ENCODE measurements at places on chromosomes 11 and 22. TPM values are rescaled to one million over a fixed set of nuclear protein-coding genes. Genes with fewer than 3 reads are reported as not detected.
A peak's percentile ranks its signal among the peaks of the same experiment; 100 is the strongest.

GRCh38 chr11:96391698-96392307 lies 2.0 kb downstream of the JRKL start:
- peak; percentile 16 for DNase-seq
- H3K4me3 ChIP-seq: peak overlapping the region; percentile 30
- no peaks in the 10 kb centered on the region for H3K27me3 ChIP-seq
- H3K4me1 ChIP-seq: peaks cover 46% of the 10 kb centered on the region
- H3K36me3 ChIP-seq: no peaks in the 10 kb centered on the region
- no peak overlapping the region for H3K27ac ChIP-seq

DNA sequence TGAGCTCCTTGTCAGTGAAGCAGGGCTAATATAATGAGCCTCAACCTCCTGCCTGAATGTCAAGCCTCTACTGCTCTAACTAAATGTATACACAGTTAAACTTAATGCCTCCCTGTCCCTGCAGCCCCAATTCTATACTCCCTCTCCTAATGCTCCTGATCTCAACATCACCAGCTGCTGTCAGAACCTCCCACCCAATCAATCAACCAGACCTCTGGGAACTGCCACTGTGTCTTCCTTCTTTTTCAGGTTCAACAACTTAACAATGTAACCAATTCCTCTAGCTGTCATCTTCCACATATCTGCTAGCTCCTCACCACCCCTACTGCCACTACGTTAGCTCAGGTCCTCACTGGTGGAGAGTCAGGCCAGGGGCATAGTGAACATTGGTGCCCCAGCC lies 339.8 kb upstream of the NARS2 start:
- H3K4me3 ChIP-seq: no peak overlapping the region
- no peak overlapping the region for H3K27ac ChIP-seq
- H3K36me3 ChIP-seq: no peaks in the 10 kb centered on the region

Gene PIWIL4
- total RNA-seq: 2.8 TPM

DNA sequence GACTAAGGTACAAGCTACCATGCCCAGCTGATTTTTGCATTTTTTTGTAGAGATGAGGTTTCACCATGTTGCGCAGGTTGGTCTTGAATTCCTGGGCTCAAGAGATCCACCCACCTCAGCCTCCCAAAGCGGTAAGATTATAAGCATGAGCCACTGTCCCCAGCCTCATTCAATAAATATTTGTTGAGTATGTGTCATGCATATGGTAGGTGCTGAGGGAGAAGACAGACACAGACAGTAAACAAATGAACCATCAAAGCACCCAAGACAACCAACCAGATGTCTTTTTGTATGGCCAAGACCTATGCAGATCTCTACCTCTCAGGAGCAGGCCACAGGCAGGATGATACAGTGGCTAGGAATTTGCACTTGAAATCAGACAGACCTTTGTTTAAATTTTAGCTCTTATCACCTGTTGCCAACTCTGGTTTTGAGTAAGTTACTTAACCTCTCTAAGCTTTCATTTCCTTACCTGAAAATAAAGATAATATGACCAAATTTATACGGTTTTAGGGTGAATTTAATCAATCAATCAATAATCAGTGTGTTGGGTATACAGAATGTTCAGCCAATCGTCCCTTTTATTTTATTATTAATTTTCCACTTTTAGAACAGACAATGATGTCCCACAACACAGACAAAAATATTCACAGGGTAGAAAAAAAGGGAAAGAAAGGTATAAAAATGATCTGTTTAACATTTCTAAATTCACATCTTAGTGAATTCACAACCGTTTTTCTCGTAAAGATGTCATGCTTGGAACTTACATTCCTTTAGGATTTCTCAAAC lies 128.2 kb downstream of the SGSM3 start:
- H3K36me3 ChIP-seq: no peaks in the 10 kb centered on the region
- peak overlapping the region; percentile 94 for H3K27ac ChIP-seq
- H3K4me1 ChIP-seq: peaks cover 43% of the 10 kb centered on the region
- DNase-seq: peak; percentile 89
- H3K4me3 ChIP-seq: peak overlapping the region; percentile 38

GRCh38 chr11:96199563-96200025 lies 143.4 kb downstream of the MAML2 start:
- peaks cover 17% of the 10 kb centered on the region for H3K4me1 ChIP-seq
- H3K4me3 ChIP-seq: no peak overlapping the region
- peak overlapping the region; percentile 60 for H3K27ac ChIP-seq
- no peaks in the 10 kb centered on the region for H3K27me3 ChIP-seq
- DNase-seq: peak; percentile 64

Gene GRAP2
- total RNA-seq: not detected

DNA sequence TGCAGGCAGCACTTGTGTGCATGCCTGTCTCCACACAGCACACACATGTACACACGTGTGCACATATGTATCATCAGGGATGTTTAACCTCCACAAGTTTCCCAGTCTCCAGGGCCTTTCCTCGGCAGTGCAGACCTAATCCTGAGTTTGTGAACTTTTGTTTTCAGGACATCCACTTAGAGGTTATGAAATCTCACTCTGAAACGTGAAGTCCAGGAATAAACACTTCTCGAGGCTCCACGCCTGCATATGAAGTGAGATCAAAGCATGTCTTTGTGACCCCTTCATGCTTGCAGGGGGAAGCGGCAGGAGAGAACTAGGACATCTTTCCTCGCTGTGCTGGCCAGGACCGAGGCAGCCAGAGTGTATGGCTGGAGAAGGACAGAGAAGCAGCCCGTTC lies 3.1 kb downstream of the SHISAL1 start:
- peaks cover 29% of the 10 kb centered on the region for H3K4me1 ChIP-seq
- no peaks in the 10 kb centered on the region for H3K27me3 ChIP-seq
- peak overlapping the region; percentile 11 for H3K4me3 ChIP-seq

- H3K36me3 ChIP-seq: no peaks in the 10 kb centered on the region
- H3K27ac ChIP-seq: peak overlapping the region; percentile 50
- H3K27me3 ChIP-seq: no peaks in the 10 kb centered on the region
- peaks cover 22% of the 10 kb centered on the region for H3K4me1 ChIP-seq
These were observed 1.2 kb upstream of the FAR1 start for GRCh38 chr11:13667245-13667644.

DNA sequence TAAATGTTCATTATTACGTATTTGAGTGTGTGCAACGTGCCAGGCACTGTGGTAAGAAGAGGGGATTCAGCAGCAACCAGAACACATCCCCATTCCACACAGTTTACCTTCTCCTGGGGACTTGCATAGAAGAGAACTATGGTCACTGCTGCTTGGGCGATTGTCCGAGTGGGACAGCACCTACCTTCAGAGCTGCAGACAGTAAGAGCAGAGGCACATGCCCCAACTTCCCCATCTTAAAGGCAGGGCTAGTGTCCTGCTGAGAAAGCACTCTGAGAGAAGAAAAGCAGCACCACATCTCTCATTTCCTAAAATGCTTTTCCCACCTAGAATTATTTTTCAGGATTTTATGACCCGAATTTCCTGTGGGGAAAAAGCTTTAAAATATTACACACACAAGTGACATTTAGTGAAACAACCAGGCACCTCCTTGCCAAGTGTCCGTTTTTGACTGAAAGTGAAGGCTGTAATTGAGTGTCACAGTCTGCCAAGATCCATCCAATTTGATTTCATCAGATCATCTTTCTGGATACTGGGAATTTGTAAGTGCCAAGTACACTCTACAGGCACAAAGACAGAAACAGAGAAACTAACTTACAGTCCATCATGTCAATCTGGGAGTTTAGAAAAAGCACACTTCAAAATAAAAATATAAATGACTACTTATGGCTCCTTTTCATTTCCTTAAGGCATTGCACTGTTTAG lies 24.6 kb downstream of the TRAF6 start:
- H3K27me3 ChIP-seq: no peaks in the 10 kb centered on the region
- no peak for DNase-seq
- peaks cover 35% of the 10 kb centered on the region for H3K36me3 ChIP-seq
- H3K4me1 ChIP-seq: peaks cover 10% of the 10 kb centered on the region

DNA sequence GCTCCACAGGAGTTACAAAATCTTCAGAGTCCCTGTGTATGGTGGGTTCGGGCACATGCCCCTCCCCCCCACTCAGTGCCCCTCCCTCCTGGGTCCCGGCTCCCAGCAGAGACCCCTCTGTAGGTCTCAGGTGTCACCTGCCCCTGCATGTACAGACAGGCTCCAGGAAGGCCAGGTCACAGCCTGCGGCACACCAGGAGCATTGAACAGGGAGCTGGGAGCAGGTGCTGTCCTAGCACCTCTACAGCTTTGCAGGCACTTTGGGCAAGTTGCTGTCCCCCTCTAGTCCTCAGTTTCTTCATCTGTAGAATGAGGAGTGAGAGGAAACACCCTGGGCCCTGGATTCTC lies 80.1 kb upstream of the RTL6 start:
- DNase-seq: no peak
- peaks cover 7% of the 10 kb centered on the region for H3K4me1 ChIP-seq
- H3K27me3 ChIP-seq: no peaks in the 10 kb centered on the region
- H3K36me3 ChIP-seq: no peaks in the 10 kb centered on the region

Gene KIAA1671
- 0.76 TPM for total RNA-seq

DNA sequence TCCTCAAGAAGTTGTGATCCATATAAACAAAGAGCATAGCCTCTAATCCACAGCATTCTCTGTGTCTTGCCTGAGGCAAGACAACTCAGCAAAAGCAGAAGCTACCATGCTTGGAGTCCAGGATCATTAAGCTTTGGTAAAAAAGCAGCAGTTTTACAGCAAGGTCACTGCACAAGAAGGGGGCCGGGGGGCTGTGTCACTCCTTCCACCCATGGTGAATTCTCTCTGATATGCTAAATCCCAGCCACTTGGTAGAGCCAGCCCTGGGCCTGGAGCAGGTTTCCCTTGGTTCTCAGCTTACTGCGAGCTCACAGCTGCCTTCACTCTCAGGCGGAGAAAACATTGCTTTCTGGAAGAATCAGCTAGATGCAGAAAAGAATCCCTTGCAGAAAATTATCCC lies 144.7 kb downstream of the TENM4 start:
- H3K27me3 ChIP-seq: no peaks in the 10 kb centered on the region
- no peak for DNase-seq
- H3K4me1 ChIP-seq: no peaks in the 10 kb centered on the region
- H3K36me3 ChIP-seq: no peaks in the 10 kb centered on the region
- no peak overlapping the region for H3K4me3 ChIP-seq
- no peak overlapping the region for H3K27ac ChIP-seq

DNA sequence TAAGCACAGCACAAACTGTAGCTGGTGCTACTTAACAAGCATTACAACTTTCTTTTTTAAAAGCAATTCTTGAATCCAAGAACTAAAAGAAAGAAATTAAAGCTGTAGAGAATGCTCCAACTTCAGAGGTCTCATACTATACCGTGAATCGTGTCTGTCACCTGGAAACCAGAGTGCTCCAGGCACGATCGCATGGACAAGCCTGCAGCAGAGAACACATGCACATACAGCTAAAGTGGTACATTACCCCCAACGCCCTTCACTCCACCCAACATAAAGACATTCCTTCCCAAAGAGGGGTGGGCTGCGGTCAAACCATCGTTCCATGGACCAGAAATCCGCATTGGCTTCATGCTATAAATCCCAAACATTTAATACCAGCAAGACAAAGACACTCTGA lies 31.5 kb downstream of the CHKA start:
- H3K36me3 ChIP-seq: no peaks in the 10 kb centered on the region
- no peak for DNase-seq
- H3K4me3 ChIP-seq: no peak overlapping the region
- H3K27ac ChIP-seq: no peak overlapping the region
- H3K4me1 ChIP-seq: no peaks in the 10 kb centered on the region

Gene TRPM5
- not detected for total RNA-seq

- H3K4me3 ChIP-seq: no peak overlapping the region
- peaks cover 15% of the 10 kb centered on the region for H3K27me3 ChIP-seq
- H3K27ac ChIP-seq: no peak overlapping the region
- DNase-seq: peak; percentile 44
- no peaks in the 10 kb centered on the region for H3K36me3 ChIP-seq
These were observed 265.4 kb upstream of the PLET1 start for GRCh38 chr11:112525844-112526590.

GRCh38 chr11:15609445-15609844 lies 494.7 kb downstream of the INSC start:
- no peak for DNase-seq
- H3K4me1 ChIP-seq: no peaks in the 10 kb centered on the region
- H3K27ac ChIP-seq: no peak overlapping the region

Gene DEUP1
- total RNA-seq: not detected

GRCh38 chr11:123055191-123055901 lies 6.6 kb downstream of the HSPA8 start:
- peaks cover 60% of the 10 kb centered on the region for H3K36me3 ChIP-seq
- H3K4me1 ChIP-seq: peaks cover 24% of the 10 kb centered on the region
- H3K27me3 ChIP-seq: no peaks in the 10 kb centered on the region
- DNase-seq: no peak
- H3K4me3 ChIP-seq: no peak overlapping the region
- H3K27ac ChIP-seq: no peak overlapping the region

DNA sequence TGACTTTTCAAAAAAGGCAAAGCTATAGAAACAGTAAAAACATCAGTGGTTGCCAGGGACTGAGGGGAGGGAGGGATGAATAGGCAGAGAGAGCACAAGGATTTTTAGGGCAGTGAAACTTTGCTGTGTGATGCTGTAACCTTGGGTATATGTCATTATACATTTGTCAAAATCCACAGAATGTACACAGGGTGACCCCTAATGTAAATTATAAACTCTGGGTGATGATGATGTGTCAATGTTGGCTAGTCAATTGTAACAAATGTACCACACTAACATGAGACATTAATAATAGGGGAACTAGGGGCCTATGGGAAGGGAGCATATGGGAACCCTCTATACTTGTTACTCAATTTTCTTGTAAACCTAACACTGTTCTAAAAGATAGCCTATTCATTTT lies 24.8 kb downstream of the RIBC2 start:
- no peak overlapping the region for H3K4me3 ChIP-seq
- H3K4me1 ChIP-seq: peaks cover 7% of the 10 kb centered on the region
- H3K27me3 ChIP-seq: no peaks in the 10 kb centered on the region
- no peaks in the 10 kb centered on the region for H3K36me3 ChIP-seq

DNA sequence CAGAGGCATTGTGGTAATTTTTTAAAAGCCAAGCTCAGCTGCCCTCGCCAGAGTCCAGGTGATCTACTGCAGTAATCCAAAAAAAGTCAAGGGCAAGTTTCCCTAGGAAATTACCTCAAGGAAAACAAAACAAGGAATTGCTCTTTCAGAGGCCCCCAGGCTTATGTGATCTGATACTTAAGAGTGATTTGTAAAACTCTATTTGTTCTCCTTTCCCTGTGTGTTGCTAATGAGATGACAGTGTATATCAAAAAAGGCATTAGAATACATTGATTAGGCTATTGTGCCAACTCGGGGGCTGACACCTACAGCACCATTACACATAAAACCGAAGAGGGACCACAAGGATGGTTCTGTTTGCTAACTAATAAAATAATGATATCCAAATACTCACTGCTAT lies 44.5 kb upstream of the CHRM4 start:
- no peaks in the 10 kb centered on the region for H3K27me3 ChIP-seq
- H3K27ac ChIP-seq: no peak overlapping the region
- no peak for DNase-seq
- no peak overlapping the region for H3K4me3 ChIP-seq

DNA sequence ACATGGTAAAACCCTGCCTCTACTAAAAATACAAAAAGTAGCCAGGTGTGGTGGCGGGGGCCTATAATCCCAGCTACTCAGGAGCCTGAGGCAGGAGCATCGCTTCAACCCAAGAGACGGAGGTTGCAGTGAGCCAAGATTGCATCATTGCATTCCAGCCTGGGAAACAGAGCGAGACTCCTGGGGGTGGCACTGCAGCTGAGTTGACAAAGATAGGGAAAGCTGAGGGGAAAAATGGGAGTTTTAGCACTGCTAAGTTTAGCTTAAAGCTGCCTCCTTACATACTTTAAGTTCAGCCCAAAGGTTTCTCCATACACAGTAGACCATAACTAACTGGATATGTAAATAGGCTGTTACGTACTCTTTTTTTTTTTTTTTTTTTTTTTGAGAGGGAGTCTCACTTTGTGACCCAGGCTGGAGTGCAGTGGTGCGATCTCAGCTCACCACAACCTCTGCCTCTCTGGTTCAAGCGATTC lies 9.0 kb upstream of the USP28 start:
- H3K36me3 ChIP-seq: no peaks in the 10 kb centered on the region
- H3K27ac ChIP-seq: no peak overlapping the region
- no peaks in the 10 kb centered on the region for H3K27me3 ChIP-seq
- peak; percentile 45 for DNase-seq
- no peak overlapping the region for H3K4me3 ChIP-seq

Data from GM23248 (cell line).